Activated T-helper 2 cell treated with anti-CD3 and anti-CD28 coated beads, Interferon-gamma antibody, Interleukin-2, Interleukin-4, amounts not matched to agents 10 μg/mL and 5 μg/mL and 100 μg/mL, durations not matched to agents 14 hours and 24 hours and 36 hours (primary cell): ENCODE measurements at places on chromosomes 3 and 15. TPM values are rescaled to one million over a fixed set of nuclear protein-coding genes. Genes with fewer than 3 reads are reported as not detected.

DNA sequence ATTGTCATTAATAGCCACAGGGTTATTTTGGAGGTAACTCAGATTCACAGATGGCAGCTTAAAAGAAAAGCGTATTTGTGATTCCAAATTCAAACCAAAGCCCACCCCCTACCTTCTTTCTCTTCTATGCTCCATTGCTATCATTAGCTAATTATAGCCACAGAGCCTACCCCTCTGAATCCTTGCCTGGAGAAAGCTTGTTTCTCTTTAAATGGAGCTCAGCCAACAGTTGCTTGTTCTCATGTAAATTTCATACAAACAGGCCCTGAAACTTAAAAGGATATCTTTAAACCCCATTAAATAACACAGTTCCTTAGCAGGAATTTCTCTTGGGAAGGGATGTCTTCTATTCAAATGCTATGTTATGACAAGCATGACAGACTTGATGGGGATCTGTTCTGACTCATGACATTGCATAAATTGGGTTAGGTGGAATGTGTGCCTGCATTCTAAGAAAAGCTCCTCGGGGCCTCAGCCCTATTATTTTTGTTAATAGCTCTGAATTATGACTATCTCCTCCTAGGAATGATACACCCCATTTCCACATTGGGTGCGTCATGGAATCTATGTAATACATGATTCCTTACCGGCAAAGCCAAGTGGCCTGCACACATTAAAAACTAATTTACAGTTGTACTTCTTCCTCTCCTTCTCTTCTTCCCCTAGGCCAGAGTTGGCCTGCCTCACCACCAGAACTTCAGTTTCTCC lies 265.8 kb downstream of the TAFA4 start:
- DNase-seq: no peak

Gene RABL3
- total RNA-seq: 26.6 and 30.8 TPM in 2 replicates

DNA sequence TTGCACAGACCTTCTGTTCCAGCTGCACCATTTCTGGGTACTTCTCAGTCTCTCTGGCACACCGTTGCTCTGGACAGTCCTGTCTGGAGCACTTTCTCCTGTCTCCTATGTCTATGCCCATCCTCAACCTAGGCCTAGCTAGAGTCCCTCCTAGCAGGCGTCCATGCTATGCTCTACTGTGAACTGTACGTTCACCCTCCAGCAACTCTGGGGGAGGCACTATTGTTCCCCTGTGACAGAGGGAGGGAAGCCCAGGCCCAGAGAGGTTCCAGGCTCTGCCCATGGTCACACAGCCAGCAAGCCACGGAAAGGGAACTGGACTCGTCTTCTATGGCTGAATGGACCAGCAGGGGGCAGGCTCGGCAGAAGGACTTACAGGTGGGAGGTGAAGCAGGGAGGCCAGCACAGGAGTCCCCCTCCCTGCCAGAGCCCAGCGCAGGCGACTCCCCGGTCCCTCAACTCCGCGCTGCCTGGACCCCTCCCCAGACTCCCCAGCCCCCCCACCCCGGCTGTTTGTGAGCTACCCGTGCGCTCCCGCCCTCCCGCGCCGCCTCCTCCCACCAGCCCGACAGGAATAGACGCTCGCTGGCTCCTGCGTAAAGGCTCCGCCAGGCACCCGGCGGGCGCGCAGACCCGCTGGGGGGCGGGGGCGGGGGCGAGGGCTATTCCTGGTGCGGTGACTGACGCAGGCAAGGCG lies 1.7 kb upstream of the LINGO1 start:
- DNase-seq: peak; percentile 42

Gene ANKRD34C
- total RNA-seq: not detected in 2 replicates

Gene ROPN1
- total RNA-seq: not detected in 2 replicates

Gene BRPF1
- 34.2 and 35.8 TPM in 2 replicates for total RNA-seq

GRCh38 chr3:107366766-107367165 lies 10.5 kb upstream of the CCDC54 start:
- DNase-seq: no peak

Gene ST8SIA2
- total RNA-seq: not detected in 2 replicates

Gene CDHR4
- total RNA-seq: 0.16 TPM in 1 of 2 replicates, not detected in the other

Gene SPTBN5
- total RNA-seq: 0.41 and 0.90 TPM in 2 replicates

Gene CHRNA7
- 0.09 and 0.25 TPM in 2 replicates for total RNA-seq

DNA sequence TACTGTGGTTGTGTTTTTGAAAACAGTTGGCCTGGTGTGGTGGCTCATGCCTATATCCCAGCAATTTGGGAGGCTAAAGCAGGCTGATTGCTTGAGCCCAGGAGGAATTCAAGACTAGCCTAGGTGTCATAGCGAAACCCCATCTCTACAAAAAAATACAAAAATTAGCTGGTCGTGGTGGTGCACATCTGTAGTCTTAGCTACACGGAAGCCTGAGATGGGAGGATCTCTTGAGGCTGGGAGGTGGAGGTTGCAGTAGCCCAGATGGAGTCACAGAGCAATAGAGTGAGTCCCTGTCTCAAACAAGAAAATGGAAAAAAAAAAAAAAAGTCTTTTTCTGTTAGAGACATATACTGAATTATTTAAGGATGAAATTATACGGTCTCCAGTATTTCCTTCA lies 14.7 kb upstream of the LRRFIP2 start:
- no peak for DNase-seq

- no peak for DNase-seq
Observed at GRCh38 chr3:71005702-71006321, 577.7 kb downstream of the FOXP1 start.

- DNase-seq: no peak
Observed at GRCh38 chr15:23628612-23629233, 18.9 kb downstream of the MAGEL2 start.

Gene EFHB
- 0.94 TPM in 1 of 2 replicates, not detected in the other for total RNA-seq

Gene IQCH
- total RNA-seq: 0.68 and 1.7 TPM in 2 replicates

- no peak for DNase-seq
Observed at GRCh38 chr3:126985132-126985985, 2.4 kb downstream of the PLXNA1 start.

Gene DNAJB8
- not detected in 2 replicates for total RNA-seq

Gene GATA2
- 0.09 and 0.28 TPM in 2 replicates for total RNA-seq

DNA sequence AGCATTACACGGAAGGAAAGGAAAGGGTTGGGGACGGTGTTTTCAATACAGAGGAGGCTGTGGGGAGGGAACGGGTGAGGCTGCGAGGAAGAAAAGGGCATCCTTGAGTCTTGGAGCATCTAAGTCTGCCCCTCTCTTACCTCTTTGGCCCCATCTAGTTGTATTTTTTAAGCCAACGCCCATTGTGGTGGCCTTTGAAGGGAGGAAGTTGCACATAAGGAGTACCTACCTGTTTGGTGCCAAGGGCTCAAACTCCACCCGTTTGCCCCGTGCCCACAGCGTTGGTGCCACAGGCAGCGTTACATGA lies 146.1 kb upstream of the UMPS start:
- DNase-seq: no peak

GRCh38 chr3:38519000-38519399 lies 22.9 kb downstream of the EXOG start:
- DNase-seq: no peak

Gene LOXL1
- total RNA-seq: 0.84 and 0.99 TPM in 2 replicates

DNA sequence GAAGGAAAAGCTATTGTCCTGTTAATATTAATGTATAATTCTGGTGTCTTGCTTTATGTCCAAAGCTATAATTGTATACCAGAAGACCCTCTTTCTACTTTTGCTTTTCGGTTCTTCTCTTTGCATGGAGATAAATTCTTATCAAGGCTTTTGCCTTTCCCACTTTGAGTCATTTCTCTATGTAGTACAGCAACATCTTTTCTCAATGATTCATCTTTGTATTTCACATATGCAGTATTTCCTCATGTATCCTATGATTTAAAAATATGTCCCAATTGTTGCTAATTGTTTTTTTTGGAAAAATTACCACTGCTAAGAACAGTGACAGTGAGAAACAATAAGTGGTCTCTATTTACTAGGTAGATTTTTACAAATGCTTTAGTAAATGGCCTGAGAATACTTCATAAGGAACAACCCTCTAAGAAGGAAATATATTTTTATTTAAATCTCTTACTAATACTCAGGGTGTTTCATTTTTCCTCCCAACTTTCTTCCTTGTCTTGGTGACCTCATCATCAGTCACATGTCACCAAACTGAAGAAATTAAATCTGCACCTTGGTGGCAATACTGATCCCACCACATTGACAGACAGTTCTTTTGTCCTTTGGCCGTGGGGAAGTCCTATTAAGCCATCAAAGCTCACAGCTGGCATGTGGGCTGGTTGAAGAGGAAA lies 290.6 kb downstream of the SATB1 start:
- DNase-seq: no peak

GRCh38 chr3:71733319-71733718 lies 8.1 kb upstream of the EIF4E3 start:
- DNase-seq: no peak

Gene SLCO2A1
- not detected in 2 replicates for total RNA-seq

DNA sequence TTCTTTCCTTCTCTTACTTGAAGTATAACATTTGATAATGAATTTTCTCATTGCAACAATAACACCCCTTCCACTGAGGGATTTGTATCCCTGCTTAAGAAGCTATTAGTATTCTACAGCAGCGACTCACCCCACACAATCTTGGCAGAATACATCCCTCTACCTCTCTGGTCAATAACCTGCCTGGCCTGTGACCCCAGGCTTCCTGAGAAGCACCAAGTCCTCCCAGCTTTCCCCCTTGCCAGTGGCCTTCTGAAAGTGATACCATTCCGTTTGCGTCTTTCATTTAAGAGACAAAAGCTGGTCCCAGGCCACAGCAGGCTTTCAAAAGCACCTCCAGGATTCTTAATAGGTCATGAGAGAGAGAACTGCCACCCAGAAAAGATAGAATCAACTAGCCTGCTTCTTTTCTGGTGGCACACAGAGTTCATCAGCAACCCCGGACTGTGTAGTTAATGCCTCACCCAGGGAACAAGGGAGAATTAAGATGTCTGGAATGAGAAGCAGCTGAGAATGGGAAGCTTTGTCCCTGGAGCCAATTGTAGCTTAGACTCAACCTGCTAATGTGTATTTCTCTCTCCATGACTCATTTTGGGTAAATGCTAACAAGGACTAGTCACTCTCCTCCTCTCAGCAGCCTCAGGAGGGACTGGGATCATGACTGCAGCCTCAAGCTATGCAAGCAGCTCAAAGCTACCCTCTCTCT lies 101.0 kb upstream of the CPNE4 start:
- no peak for DNase-seq

Gene ROBO2
- total RNA-seq: not detected in 2 replicates

Gene BNC1
- not detected in 2 replicates for total RNA-seq

- no peak for DNase-seq
Observed at GRCh38 chr15:101001056-101001455, 81.9 kb downstream of the LRRK1 start.

Gene ZBTB38
- total RNA-seq: 25.4 and 27.2 TPM in 2 replicates

- no peak for DNase-seq
Observed at GRCh38 chr3:11312166-11312565, 40.0 kb downstream of the ATG7 start.

- DNase-seq: no peak
Observed at GRCh38 chr15:62568004-62568403, 402.9 kb upstream of the C2CD4B start.

- DNase-seq: no peak
Observed at GRCh38 chr15:85753261-85753660, 41.5 kb downstream of the KLHL25 start.

DNA sequence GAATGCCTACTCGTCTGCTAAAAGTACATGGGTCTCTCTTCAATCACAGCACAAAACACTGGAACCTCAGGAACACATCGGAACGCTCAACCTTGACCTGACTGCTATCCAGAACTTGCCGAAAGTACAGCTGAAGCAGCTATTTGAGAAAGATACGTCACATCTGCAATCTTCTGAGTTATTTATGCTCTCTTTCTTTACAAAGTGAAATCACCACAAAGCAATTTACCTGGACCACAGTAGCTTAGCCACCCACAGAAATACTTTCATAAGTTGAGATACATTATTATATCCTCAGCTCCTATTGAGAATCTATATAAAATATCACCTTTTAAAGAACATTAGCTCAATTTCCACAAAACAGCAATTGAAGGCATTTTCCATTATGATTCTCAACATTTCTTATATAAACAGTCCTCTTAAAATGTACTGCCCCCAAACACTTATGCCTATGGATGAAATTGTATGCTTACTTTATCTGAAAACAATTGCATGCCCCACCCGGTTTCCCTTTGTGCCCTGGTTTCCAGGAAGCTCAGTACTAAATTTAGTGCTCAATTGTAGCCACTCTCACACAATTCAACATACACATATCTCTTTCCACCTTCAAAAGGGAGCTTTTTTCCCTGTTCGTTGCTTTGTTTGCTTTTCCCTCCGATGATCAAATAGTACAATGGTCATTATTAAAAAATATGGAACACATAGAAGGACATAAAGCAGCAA lies 31.8 kb downstream of the HEG1 start:
- DNase-seq: no peak

Gene SLC27A2
- total RNA-seq: 99.5 TPM in 2 replicates

DNA sequence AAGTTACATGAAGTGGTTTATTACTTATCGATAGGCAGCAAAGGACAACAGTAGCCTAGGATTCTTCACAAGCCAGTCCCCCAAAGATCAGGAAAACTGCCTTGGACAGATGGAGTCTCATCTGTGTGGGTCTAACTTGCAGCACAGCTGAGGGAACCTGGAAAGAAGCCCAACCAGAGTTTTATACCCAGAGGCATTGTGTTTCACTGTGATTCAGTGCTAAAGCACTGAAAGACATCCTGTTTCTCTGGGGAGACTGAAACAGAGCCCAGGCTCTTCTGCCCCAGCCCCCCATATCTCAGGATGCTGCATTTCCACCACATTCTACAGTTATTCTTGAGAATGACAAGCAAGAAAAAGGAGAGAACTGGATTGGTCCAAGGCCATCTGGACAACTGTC lies 48.2 kb upstream of the PYDC2 start:
- DNase-seq: no peak

- DNase-seq: no peak
Observed at GRCh38 chr3:58664611-58665010, 2.0 kb downstream of the FAM3D start.

Gene CPA3
- not detected in 2 replicates for total RNA-seq

Gene GRAMD1C
- total RNA-seq: 0.37 and 0.87 TPM in 2 replicates

DNA sequence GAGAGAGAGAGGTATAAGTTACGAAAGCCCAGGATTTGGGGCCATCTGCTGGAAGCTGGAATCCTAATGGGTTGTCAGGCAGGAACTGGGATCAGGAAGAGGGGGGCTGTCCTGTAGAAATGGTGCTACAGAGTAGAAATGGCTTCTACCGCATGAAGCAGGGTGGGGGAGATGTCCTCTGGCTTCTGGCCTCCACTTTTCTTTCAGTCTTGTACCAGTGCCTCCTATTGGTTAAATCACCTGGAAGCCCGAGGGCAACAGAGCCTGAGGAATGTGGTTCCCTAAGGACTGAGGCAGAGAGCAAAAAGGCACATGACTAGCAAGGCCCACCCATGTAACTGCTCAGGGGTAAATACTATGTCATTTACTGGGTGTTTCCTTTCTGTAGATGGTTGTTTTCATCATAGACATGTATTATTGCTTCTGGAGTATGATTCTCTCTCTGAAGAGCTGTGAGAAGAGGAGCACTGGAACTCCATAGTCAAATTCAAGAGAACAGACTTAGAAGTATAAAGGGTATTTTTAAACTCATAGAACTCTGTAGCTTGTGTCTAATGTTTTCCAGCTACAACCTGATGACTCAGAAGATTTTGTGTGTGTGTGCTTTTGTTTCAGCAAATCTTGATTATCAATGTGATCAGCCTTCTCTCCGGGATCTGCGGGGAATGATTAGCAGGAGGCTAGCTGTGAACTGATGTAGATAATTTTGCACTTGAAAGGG lies 20.2 kb upstream of the MITF start:
- no peak for DNase-seq

Gene ITIH1
- total RNA-seq: not detected in 2 replicates

GRCh38 chr3:83434880-83435587 lies 1523.8 kb upstream of the CADM2 start:
- no peak for DNase-seq
